ENCODE measurements at places on chromosomes 3 and 15.
A peak's percentile ranks its signal among the peaks of the same experiment; 100 is the strongest.

- DNase-seq: no peak
Measured at GRCh38 chr3:19399356-19399755, 251.0 kb downstream of the KCNH8 start.

DNA sequence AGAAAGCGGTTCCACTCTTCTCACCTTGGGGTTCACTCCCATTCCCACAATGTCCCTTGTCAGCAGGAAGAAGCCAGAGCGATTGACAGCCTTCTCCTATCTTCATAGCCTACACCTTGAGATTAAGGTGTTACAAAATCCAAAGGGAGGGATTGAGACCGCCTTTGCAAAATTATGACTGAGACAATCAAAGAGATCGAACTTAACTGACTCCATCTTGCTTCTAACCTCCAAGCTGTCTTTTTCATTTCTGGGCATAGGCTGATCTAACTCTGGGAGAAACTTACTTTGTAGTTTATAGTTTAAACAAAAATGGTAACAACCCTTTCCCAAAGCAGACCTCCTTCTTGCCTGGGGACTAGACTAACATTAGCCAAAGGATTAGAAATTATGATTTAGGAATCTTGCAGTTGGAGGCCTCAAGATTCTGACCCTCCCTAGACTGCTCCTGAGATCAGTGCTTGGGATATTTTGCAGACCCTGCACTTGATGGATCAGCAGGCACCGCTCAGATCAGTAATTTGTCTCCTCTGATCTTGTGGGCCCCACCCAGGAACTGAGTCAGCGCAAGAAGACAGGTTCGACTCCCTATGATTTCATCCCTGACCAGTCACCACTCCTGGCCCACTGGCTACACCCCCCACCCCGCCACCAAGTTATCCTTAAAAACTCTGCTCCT, 40.0 kb downstream of the PAQR5 start:
- DNase-seq: no peak

- no peak for DNase-seq
Measured at GRCh38 chr3:174220775-174221554, 638.2 kb upstream of the NAALADL2 start.

DNA sequence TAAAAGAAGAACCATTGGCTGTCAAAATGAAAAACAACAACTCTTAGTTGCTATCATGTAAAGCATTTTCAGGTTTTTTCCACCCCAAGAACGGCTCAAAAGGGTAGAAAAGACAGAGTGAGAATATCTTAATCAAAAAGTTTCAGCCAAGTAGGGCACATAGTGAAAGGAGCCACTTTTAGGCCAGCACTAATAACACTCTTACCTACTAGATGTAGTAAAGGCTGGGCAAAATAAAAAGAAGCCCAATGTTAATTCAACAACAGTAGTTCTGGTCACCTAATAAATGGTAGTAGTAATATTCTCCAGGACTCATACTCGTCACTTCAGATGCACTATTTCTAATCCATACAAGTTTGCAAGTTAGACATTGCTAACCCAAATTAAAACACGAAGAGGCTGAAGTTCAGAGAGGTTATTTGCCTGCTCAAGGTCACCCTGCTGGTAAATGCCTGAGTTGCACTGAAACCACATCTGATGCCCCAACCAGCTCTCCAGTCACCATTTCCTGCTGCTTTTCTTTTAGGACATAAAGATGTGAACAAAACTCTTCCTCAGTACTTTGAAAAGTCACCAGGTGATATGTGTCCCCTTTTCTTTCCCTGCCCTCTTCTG, 7.5 kb downstream of the GOLIM4 start:
- DNase-seq: no peak

GRCh38 chr3:25097023-25097422, 331.0 kb upstream of the RARB start:
- DNase-seq: no peak

GRCh38 chr15:78808550-78808949, 2.7 kb downstream of the ADAMTS7 start:
- peak; percentile 56 for DNase-seq

GRCh38 chr3:188581792-188582191, 427.8 kb downstream of the LPP start:
- no peak for DNase-seq

DNA sequence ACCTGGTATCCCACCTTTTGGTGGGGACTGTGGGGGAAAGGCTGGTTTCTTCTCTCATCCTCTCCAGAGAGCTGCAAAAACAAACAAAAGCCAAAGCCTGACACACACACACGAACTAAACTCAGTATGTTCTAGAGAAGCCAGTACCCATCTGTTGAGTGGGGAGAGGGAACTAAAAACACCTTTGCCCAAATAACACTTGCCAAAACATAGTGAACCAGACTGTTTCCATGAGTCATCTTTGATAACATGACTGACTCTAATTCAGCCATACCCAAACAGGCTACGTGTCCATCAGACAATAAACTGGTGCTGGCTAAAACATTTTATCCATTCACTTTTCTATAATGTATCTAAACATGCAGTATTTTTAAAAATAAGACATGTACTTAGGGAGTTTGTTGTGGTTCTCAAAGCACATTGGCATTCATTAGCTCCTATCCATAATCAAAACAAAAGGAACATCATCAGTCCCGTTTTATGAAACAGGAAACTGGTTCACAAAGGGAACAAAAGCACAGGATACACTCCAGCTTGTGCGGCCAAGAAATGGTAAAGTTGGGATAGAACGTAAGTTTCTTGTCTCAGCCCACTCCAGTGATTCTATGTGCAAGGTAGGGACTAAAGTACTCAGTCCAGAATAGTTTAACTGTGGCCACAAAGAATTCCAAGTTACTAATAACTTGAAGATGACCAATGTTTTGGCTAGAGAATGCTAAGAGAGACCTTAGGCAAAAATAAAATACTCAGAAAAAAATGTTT, 16.1 kb downstream of the LYSMD2 start:
- DNase-seq: no peak

DNA sequence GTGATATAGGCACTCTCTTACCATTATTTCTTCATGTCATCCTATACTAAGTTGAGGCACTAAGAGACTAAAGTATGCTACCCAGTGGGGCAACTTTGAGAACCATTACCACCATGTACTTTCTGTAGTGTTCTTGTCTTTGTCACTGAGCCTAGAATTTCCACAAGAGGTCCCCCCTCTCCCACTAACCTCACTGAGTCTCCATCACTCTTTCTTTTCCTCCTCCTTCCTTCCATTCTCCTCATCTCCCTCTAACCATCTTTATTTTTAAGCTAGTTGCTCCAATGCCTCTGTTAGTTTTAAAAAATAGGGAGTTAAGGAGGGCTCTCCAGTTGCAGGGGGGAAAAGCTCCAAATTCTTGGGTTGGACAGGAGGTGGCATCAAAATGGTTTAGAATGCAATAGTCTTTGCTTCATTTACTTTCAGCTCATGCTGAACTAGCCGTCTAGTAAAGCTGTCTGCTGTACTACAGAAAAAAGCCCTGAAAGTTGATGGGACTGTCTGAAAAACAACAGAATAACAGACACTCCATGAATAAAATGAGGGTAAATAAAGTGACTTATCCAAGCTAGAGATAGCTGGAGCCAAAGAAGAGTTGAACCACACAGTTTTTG, 85.1 kb upstream of the MYRIP start:
- no peak for DNase-seq

GRCh38 chr3:50926868-50927267, 252.1 kb downstream of the DOCK3 start:
- no peak for DNase-seq

DNA sequence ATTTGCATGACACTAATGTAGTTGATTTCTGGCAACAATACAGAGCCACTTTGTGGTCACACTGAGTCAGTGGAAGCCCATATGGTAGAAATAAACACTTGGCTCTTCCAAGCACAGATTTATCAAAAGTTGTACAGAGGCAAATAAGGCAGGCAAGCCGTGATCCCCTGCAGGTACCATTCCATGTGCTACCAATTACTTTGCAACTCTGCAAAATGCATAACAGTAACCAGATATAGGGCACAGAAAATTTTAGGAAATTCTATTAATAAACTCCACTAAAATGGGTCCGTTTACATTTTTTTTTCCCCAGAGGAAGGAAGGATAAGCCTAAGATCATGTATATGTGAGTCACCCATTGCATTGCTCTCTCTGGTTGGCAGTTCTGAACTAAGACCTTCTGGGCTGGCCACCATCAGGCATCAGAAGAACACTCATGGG, 103.1 kb upstream of the PTX3 start:
- no peak for DNase-seq

- DNase-seq: no peak
Measured at GRCh38 chr3:194994551-194994981, 276.4 kb downstream of the XXYLT1 start.

DNA sequence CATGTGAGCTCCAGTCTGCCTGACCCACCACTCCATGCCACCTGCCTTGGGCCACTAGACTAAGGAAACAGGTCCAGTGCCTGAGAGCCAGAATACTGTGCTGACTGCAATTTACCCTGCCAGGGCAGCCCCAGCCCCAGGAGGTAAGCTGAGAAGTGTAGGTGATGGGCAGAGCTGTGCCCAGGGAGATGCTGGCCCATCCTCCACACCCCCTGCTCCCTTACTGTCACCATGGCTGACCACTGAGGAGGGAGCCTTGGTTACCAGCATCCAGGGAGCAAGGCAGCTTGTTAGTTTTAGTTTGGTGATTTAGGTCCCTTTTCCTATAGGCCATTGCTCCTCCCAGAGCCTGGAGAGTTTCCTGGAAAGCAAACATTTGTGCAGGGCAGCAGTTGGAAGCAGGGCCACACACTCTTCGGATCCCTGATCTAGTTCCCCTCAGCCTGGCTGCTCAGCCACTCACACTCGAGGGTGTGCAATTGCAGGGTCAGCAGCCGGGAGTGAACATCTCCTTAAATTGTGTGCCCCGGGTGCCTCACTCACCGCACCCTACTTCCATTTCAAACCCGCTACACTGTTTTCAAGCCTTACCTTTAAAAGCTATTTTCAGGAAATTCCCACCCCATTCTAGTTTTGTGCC, 2.0 kb downstream of the GALNT15 start:
- no peak for DNase-seq

GRCh38 chr3:139450159-139450558, 26.2 kb downstream of the RBP2 start:
- no peak for DNase-seq

DNA sequence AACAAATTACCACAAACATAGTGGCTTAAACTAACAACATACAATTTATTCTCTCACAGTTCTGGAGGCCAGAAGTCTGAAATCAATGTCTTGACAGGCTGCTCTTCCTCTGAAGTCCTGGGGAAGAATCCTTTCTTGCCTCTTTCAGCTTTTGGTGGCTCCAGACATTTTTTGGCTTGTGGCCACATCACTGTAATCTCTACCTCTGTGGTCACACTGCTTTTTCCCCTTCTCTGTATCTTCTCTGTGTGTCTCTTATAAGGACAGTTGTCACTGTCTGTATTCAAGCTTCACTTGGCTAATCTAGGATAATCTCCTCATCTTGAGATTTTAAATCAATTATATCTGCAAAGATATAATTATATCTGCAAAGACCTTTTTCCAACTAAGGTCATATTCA, 80.3 kb upstream of the ABHD2 start:
- no peak for DNase-seq

DNA sequence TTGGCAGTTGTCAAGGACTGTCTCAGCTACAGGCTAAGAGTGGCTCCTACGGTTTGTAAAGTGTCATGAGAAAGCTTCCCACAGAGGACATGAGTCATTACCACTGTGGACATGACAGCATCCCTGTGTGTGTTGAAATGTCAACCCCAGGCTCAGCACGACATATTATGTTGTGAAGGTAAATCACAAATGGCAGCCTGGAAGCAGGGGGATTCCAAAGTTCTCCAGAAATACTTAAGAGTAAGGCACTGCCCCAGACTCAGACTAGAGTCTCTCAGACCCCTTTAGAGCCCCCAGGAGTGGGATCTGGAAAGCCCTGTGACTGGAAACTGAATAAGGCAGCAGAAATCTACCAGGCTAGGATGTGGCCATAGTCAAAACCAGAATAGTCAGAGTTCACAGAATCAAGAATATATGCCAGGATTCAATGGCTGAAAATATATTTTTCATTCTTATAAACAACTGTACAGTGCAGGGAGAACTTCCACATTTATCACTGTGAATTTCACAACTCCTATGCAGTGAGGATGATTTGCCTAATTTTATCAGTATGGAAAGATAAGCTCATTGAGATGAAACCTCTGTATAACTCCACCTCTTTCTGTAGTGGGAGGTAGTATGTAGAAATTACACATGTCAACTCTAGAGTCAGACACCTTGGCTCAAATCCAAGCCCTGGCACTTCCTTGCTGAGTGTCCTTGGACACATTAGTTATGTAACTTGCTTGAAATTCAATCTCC, 237.1 kb upstream of the CFAP20DC start:
- peak; percentile 73 for DNase-seq

- DNase-seq: no peak
Measured at GRCh38 chr3:107987036-107987939, 103.5 kb downstream of the CD47 start.

DNA sequence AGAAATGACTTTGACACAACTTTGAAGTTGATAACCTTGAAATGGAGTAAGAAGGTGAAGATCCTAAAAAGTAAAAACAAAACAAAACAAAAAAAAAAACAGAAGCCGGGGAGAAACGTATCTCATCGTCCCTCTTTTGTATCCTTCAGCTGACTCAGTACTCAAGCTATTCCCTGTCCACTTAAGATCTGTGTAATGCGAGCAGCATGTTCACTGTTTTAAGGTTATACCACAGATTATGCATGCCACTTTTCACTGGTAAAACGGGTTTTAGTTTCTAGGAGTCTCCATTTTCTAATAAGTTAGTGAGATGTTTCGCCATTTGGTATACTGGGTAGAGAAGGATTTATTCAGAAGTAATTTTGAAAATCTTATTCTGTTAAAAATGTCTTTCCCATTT, 324.3 kb downstream of the FEZF2 start:
- DNase-seq: no peak

DNA sequence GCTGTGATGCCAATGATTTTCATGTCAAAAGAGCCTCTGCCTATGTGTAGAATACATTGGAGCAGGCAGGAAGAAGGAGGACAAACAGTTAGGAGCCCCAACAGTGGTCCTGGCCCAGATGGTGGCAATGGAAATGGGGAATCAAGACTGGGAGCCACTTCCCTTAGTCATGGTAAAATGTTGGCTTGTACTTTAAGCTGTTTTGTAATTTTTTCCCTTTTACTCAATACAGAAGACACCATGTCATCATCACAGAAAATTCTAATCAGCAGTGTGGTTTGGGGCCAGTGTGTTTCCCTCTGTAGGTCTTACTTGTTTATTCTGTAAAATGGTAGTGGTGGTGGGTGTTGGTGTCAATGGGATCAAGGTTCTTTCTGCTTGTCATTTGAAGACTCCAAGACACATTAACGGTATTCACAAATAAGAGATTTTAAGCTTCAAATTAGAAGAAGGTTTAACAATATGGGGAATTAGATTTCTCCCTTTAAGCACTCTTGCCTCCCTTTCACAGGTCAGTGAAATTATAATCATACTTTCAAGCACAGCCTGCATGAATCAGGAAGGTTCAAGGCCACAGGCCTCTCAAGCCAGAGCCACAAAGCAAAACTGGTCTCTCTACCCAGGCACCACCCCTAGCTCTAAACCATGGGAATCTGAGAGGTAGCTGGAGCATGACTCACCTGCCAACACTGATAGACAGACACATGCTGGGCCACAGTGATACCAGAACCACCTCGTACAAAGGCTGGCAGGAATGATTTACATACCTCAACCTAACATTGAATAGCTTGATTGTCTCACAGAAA, 24.9 kb downstream of the SIAH2 start:
- DNase-seq: no peak

GRCh38 chr15:50275908-50276307, 10.4 kb upstream of the HDC start:
- DNase-seq: no peak

- DNase-seq: no peak
Measured at GRCh38 chr3:188286087-188286513, 132.1 kb downstream of the LPP start.

- no peak for DNase-seq
Measured at GRCh38 chr3:75886971-75887526, 101.7 kb upstream of the ZNF717 start.

Data from stimulated activated effector memory CD8-positive, alpha-beta T cell treated with anti-CD3 and anti-CD28 coated beads, Interleukin-12 subunit alpha, Interleukin-12 subunit beta, amount 100 ng/mL, for 72 hours (primary cell).